Fibroblast of mammary gland (primary cell): ENCODE measurements at places on chromosomes 7 and 10.

GRCh38 chr10:6979371-6979770 lies 399.3 kb upstream of the PRKCQ start:
- no peak for DNase-seq

GRCh38 chr7:116395141-116395791 lies 104.3 kb upstream of the CAV2 start:
- DNase-seq = peak; percentile 90

GRCh38 chr7:102169651-102170392 lies 116.8 kb upstream of the SH2B2 start:
- DNase-seq = peak; percentile 14

DNA sequence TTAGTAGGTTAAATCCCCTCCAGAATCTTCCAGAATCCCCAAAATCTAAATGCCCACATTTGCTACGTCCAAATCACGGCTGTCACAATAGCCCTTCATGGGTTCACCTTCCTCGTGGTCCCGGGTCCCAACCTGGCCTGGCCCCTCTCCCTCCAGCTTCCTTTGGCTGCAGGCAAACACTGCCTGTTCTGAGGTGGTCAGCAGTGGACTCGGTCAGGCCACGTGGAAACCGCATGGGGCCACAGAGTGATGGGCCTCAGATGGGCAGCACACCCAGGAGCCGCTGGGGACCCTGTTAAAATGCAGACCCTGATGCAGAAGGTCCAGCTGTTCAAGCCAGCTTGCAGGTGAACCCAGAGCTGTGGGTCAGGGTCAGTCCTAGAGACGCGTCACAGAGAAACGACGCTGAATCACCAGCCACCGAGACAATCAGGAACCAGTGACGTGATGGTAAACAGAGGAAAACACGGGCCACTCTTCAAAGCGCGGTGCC lies 588.6 kb downstream of the DNAJB6 start:
- no peak for DNase-seq

- no peak for DNase-seq
Measured at GRCh38 chr7:99748846-99749579, 14.0 kb upstream of the CYP3A7 start.

DNA sequence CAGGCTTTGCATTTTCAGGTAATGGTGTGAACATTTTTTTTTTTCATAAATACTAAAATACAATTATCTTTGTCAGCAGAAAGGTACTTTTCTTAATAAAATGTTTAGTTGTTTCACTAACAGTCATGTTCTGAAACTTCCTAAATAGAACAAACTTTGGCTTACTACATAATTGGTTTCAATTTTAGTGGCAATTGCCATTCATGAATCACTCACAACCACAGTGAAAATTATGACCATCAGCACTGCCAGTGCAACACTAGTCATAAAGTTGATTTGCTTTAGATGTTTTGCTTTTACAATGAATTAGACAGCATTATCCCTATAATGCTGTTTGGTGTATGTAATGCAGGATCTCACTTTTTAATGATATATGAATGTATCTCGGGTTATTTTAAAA lies 297.6 kb upstream of the PLXDC2 start:
- DNase-seq = peak; percentile 11

DNA sequence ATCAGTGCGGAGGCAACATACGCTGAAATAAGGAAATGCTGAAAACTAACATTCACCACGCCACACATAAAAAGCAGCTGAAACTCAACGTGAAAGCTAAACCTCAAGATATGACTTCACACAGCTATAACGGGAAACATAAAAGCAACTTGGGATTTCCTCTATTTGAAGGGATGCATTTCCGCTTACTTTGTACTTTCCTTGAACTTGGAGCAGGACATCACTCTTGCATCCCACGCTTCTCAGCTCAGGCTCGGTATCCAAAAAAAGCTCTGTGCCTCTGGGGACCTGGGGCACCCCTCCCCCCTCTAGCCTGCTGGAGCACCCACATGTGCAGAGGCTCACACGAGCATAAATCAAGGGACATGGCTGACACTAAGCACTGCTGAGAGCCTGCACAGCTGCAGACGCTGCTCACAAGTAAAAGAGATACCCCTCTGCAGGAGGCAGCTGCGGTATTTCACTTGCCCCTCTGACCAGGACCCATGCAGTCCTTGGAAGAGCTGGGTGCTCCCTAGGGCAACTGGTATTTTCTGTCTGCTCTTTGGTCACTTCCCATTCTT lies 34.2 kb downstream of the PARD3 start:
- peak; percentile 87 for DNase-seq

GRCh38 chr7:107179326-107180164 lies 10.7 kb downstream of the HBP1 start:
- DNase-seq = peak; percentile 53

- DNase-seq = peak; percentile 75
Measured at GRCh38 chr7:87853237-87853864, 22.8 kb downstream of the SLC25A40 start.

DNA sequence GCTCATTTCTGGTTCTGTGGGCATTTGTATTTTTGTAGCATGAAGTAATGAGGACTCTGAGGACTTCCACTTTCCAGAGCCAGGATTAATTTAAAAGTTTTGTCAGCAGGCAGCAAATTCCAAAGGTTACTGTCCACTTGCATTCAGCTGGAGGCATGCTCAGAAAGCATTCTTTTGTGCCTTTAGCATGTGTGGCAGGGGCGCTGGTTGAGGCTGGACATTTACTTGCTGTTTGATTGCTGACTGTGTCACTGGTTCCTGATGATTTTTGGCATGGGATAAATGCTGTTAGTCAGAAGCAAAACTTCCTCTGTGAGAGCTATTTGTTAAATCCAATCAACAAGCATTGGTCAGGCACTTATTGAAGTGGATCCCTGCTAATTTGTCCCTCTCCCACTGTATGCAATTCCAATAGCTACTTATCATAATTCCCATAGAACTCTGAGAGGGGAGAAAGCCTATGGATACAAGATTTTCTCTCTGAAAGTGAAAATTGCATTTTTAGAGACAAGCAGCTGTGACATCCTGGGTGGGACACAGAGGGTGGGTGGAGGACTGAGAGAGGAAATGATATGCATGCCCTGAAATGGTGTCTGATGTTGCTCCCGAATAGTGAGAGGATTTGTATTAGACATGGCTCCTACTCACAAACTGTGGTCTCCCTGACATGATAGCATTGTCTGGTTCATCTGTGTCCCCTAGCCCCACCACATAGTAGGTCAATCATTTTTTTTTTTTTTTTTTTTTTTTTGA lies 161.2 kb upstream of the WDR11 start:
- DNase-seq = no peak

- no peak for DNase-seq
Measured at GRCh38 chr7:28815928-28816373, 142.2 kb downstream of the TRIL start.

DNA sequence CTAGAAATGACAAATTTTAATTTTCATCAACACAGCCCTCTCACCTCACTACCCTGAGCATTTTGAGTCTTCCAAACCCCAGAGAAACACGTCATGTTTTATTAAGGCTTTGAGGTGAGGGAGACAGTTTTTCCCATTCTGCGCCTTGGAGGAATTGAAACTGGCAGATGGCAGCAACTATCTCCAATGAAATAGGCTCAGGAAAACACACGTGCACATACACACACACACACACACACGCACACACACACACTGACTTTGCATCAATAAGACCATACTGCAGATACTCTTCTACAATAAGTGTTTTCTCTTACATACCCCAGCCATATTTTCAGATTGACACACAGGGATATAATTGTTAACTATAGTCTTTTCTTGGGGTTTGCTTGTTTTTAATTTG lies 3.2 kb upstream of the SFTPA2 start:
- no peak for DNase-seq

GRCh38 chr10:484925-485661 lies 204.4 kb downstream of the DIP2C start:
- DNase-seq = no peak

DNA sequence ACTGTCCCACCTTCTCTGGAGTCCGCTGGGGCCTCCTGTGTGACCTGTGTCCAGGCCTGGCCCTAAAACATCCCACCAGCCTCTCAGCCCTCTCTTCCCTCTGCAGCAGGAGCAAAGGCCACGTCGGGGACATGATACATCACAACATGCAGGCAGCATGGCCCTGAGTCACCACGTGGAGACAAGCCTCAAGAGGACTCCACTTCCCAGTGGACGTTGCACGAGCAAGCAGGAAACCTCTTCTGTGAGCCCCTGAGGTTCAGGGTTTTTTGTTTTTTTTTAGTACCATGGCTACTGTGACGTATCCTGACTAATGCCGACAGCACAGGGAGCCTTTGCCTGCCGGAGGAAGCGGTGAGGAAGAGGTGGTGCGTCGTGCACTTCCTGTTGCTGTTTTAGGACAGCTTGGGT lies 165.9 kb downstream of the DNAJB6 start:
- DNase-seq = peak; percentile 19

- DNase-seq = no peak
Measured at GRCh38 chr10:35558276-35558675, 46.9 kb upstream of the GJD4 start.

GRCh38 chr10:99845837-99846382 lies 63.5 kb downstream of the ABCC2 start:
- peak; percentile 97 for DNase-seq

DNA sequence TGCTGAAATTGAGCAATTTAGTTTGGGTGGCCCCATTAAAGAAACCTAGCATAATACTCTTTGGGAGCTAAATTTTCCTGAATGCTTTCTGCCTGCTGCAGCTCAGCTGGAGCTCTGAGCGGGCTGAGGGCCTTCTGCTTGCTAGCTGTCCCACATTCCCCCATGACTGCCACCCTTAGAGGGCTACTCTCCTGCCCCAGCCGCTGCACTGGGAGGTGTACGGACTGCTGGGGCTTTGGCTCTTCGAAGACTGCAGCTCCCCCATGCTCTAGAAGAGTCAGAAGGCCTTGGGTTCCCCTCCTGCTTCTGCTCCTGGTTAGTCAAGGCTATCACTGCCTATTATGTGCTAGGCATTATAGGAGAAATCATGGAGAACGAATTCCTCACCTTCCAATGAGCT lies 31.5 kb downstream of the BLVRA start:
- DNase-seq = no peak

GRCh38 chr10:70601746-70602145 lies 795 bp downstream of the PRF1 start:
- DNase-seq = no peak

GRCh38 chr10:120600871-120601649 lies 144.0 kb downstream of the PLPP4 start:
- DNase-seq = no peak

DNA sequence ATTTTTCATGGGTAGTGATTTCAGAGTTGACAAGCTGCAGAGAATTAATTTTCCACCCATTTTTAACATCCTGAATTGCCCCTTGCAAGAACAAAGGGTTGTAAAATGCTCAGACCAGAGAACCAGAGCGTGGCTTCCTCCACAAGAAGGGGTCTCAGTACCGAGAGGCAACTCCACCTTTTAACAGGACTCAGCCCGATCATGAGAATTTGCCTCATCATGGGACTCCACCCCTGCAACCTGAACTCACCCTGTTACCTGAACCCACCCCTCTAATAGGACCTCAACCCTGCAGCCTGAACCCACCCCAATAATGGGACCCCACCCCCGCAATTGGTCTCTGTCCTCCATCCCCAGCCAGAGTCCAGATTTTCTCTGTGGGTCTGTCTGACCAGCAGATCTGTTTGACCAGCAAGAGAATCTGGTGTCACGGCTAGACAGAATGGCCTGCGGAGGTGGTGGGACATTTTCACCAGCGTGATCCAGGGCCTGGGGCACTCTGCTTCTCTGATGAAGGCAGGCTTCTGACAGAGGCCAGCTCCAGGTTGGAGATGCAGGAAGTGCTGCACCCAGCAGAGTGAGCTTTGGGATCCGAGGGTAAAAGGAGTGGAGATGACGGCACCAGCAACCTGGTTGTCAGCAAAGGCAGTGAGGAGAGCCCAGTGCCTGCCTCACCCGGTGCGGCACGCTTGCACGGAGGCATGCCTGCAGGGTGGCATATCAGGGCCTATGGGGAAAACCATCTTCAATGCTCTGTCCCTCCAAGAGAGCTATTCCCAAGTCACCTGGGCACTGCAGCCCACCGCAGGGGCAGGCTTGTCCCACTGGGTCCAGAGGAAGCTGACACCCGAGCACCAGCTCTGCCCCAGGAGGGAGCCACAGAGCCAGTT lies 136.6 kb downstream of the TCERG1L start:
- no peak for DNase-seq

DNA sequence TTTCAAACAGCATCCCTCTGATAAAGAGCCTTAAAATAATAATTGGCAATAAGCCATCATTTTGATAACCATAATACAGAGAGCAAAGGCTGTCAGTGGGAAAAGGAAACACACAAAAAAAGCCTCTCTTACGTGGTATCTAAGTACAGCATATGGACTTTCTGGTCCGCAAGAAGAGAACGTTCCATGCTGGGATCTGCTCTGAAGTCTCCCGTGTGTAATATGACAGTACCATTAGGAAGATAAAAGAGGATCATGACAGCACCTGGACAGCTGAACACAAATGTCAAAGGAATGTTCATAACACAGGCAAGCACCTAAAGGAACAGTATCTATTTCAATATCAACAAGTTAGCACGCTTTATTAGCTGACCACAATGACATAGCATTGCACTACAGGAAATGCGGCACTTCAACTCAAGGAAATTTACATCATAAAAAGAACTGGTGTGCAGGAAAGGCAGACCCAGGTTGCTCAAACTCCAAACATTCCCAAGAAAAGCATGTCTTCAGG lies 9.9 kb downstream of the DCLRE1A start:
- no peak for DNase-seq

DNA sequence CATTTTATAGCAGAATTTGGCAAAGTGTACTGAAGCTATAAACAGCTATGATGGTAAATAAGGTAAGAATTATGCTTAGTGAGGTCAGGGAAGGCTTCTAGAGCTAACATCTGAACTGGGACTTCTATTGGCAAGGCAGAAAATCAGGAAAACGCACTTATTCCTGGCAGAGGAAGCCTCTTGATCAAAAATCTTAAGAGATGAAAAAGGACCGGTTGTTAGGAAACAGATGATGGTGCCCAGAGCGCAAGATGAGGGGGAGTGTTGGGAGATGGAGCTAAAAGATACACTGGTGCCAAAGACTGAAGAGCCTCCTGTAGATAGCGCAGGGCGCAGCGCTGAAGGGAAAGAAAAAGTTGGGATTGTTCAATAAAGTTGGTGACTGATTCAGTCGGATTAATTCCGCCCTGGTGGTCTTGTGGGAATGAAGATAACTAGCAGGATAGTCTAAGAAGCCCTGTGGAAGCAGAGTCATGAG lies 550 bp upstream of the CALU start:
- DNase-seq = peak; percentile 67

GRCh38 chr10:35909121-35909720 lies 267.1 kb upstream of the FZD8 start:
- DNase-seq = no peak

DNA sequence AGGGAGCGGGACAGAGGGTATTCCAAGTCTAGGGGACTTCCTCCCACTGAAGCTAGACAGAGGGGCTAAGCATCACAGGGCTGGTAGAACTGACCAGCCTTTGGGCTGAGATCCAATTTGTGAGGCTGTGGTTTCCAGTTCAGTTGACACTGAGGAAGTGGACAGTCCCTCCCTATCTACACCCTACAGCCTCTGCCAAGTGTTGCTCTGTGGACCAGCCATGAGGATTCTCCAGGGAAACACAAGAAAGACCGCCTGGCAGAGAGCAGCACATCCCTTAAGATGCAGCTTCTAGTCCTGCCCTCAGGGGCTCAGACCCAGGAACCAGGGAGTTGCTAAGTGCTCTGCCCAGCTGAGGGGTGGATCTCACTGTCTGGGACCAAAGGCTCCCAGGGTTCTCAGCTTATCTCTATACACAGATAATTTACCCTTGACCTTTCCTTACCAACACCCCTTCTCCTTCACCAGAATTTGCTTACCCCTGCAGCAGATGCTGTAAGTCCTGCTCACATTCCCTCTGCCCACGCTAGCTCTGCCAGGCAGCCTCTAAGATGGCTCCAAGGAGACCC lies 252.0 kb downstream of the SKIDA1 start:
- peak; percentile 25 for DNase-seq
